ENCODE measurements at places on chromosomes 6 and 20.

DNA sequence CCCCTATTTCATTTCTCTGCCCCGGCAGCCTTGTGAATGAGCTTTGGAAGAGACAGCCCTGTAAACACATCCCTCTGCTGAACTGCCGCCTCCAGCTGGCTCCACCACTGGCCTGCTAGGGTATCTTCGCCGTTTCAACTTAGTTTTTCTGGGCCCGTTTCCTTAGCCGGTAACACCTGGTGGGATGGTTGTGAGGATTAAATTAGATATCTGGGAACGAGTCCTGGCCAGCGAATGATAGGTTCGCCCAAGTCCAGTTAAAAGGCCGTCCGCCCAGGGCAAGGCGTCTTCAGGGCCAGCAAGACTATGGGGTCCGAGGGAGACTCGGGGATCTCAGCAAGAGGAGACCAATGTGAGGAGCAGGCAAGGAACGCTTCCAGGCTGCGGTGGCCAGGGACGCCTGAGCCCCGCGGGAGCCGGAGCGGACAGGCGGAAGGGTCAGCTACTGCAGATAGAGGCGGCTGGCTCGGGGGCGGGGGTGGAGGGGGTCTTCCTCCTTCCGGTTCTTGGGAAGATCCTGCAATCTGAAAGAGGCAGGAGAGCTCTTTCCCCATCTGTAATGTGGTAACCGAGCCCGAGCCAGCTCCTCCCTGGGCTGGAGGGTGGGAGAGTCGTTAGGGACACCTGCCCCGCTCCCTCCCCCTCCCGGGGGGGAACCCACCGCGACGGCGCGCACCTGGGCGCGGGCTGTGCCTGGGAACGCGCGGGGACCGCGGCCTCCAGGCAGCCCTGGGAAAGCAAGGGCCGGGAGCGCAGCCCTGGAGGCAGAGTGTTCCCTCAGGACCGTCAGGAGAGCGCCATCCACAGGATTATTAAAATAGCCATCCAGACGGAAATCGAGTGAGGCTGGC is 4.5 kb upstream of the PTCRA start:
- no peaks in the 10 kb centered on the region for H3K27me3 ChIP-seq
- peak; percentile 64 for DNase-seq

- H3K27me3 ChIP-seq: no peaks in the 10 kb centered on the region
- H3K4me3 ChIP-seq: no peak overlapping the region
- peaks cover 18% of the 10 kb centered on the region for H3K4me1 ChIP-seq
- no peaks in the 10 kb centered on the region for H3K36me3 ChIP-seq
- peak overlapping the region; percentile 4 for H3K27ac ChIP-seq
These were observed 294.4 kb upstream of the PRDM1 start for GRCh38 chr6:105791583-105792318.

GRCh38 chr6:42963855-42964605 is 3.5 kb downstream of the GNMT start:
- H3K27ac ChIP-seq: no peak overlapping the region
- H3K27me3 ChIP-seq: no peaks in the 10 kb centered on the region
- H3K4me1 ChIP-seq: peaks cover 14% of the 10 kb centered on the region
- H3K36me3 ChIP-seq: no peaks in the 10 kb centered on the region
- H3K4me3 ChIP-seq: no peak overlapping the region

DNA sequence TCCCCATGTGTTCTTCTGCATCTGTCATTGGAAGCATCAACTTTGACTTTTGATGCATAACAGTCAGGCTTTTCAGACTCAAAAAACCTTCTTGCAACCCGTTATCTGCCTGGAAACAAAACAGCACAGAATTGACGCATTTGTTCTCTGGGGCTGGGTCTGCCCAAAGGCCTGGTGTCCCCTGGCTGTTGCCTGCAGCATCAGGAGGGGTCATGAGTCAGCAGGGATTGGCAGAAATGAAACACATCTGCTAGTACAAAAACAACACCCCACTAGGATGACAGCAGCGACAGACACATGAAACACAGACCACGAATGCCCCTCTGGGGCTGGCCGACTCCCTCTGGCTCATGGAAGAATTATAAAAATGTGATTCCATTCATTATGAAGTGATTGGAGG is 157.6 kb upstream of the INSM1 start:
- H3K27ac ChIP-seq: no peak overlapping the region
- H3K36me3 ChIP-seq: no peaks in the 10 kb centered on the region
- no peak overlapping the region for H3K4me3 ChIP-seq
- H3K4me1 ChIP-seq: peaks cover 4% of the 10 kb centered on the region
- H3K27me3 ChIP-seq: no peaks in the 10 kb centered on the region
- DNase-seq: no peak

DNA sequence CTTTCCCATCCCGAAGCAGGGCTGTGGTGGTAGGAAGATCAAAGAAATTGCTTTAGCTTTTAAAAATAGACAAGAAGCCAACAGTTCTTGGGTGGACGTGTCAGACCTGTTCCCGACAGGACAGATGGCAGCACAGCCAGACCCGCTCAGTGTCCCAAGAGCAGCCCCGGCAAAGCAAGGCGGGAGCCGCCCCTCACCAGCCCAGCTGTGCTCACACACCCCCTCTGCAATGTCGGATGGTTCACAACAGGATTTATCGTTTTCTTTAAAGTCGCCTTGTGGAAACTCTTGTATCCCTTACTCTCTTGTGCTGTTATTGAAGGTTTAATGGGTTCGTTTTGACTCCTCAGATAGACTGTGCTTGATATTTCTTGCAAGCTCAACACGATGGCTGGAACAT is 302.4 kb downstream of the THBS2 start:
- H3K27ac ChIP-seq: no peak overlapping the region
- DNase-seq: no peak
- H3K27me3 ChIP-seq: no peaks in the 10 kb centered on the region
- no peaks in the 10 kb centered on the region for H3K36me3 ChIP-seq

GRCh38 chr6:169292338-169293124 is 38.9 kb upstream of the THBS2 start:
- H3K27me3 ChIP-seq: no peaks in the 10 kb centered on the region
- peak; percentile 81 for DNase-seq

DNA sequence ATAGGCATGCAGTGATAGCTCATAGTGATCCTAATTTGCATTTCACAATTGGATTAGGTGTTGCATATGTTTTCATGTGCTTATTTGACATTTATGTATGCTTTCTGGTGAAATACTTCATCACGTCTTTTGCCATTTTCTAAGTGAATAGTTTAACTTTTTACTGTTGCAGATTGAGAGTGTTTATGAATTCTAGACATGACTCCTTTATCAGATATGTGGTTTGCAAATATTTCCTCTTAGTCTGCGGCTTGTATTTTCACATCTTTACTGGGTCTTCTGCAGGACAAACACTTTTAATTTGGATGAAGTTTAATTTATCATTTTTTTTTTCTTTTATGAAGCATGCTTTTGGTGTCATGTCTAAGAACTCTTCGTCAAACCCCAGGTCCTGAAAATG is 39.2 kb downstream of the CCN2 start:
- no peak for DNase-seq
- no peak overlapping the region for H3K27ac ChIP-seq
- no peaks in the 10 kb centered on the region for H3K27me3 ChIP-seq
- no peak overlapping the region for H3K4me3 ChIP-seq
- no peaks in the 10 kb centered on the region for H3K36me3 ChIP-seq

DNA sequence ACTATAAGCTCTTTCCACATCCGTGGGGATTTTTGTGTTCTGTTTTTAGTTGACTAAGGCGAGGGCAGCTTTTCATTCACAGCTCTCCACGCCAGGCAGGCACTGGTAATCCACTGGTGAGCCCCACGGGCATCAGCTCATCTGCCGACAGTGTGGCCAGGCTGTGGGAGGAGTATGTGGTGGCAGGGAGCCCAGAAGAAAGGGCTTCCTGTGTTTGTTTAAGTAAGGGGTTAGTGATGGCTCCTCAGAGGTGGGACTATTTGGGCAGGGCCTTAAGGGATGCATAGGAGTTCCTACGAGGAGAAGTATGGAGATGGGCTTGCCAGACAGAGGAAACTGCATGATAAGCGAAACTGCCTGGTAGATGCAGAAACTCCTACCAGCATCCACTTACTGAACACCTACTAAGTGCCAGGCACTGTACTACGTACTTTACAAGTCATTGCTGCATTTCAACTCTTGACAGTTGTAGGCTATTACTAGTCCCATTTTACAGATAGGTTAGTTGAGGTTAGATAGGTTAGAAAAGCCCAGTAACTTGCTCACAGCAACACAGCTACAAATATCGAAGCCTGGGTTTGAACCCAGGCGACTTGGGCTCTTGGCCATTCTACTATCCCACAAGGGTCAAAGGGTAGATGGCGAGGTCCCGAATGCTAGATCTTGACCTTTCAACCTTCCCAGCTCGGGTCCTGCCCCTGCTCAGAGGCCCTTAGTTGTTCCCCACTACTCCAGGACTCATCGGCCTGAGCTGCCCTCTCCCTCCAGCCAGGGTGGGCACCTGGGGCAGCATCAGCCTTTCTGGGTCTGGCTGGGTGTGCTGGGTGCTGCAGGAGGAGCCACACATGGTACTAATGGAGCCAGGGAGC is 55.1 kb downstream of the CEBPB start:
- H3K27me3 ChIP-seq: no peaks in the 10 kb centered on the region
- H3K4me3 ChIP-seq: no peak overlapping the region
- H3K27ac ChIP-seq: peak overlapping the region; percentile 26
- peaks cover 17% of the 10 kb centered on the region for H3K4me1 ChIP-seq

- H3K36me3 ChIP-seq: no peaks in the 10 kb centered on the region
- H3K27ac ChIP-seq: no peak overlapping the region
- H3K27me3 ChIP-seq: no peaks in the 10 kb centered on the region
- DNase-seq: no peak
These were observed 3.5 kb upstream of the SLC44A4 start for GRCh38 chr6:31882344-31882743.

DNA sequence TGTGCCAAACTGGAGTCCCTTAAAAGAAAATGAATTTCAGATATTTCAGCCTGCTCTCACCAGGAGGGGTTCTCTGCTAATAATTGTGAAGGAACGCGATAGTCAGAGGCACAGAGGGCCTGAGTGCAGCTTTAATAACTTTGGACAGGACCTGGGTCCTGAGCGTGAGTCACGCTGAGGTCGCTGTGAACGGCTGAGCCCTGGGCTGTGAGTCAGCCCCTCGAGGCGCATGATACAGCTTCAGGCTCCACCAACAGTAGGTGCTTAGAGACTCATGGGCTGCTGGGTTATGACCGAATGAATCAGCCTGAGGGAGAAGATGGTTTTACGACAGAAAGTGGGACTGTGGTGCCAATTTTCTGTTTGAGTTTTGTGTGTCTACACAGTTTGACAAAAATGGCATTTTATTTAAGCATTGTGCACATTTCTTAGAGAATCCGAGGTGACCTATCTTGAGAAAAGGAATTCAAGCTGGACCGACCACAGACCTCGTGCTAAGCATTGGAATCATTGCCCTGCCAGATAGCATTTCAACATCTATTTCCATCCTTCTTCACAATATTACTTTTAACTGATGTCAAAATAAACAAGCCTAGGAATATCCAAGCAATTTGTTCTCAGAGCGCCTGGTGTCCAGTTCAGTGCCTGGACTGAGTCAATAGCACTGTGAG is 183.0 kb downstream of the THBS2 start:
- H3K27ac ChIP-seq: peak overlapping the region; percentile 32
- no peak overlapping the region for H3K4me3 ChIP-seq
- H3K27me3 ChIP-seq: no peaks in the 10 kb centered on the region
- peak; percentile 80 for DNase-seq

DNA sequence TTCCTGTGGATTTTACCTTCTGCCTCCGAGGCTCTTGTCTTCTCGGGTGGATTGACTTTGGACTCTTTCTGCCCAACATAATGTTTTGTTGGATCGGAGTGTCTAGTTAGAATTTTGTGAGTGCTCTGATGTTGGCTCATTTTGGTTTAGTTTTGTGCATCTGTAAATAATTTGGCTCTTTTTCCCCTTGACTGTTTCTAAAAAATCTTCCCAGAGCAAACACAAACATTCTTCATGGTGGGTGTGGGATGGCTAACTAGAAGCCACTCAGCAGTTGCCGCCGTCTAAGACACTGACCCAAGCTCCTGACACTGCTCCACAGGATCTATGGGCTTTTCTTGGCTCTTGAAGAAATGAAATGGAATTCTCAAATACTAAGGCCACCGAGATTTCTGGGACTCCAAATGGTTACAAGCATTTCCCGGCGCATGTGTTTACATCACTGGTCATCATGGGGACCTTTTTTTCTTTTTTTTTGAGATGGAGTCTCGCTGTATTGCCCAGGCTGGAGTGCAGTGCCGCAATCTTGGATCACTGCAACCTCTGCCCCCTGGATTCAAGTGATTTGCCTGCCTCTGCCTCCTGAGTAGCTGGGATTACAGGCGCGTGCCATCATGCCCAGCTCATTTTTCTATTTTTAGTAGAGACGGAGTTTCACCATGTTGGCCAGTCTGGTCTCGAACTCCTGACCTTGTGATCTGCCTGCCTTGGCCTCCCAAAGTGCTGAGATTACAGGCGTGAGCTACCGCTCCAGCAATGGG is 92.0 kb upstream of the FRMD1 start:
- DNase-seq: no peak
- H3K4me3 ChIP-seq: no peak overlapping the region
- peaks cover 5% of the 10 kb centered on the region for H3K4me1 ChIP-seq
- no peak overlapping the region for H3K27ac ChIP-seq
- H3K36me3 ChIP-seq: no peaks in the 10 kb centered on the region

GRCh38 chr6:158972241-158973233 is 27.5 kb downstream of the RSPH3 start:
- peak; percentile 74 for DNase-seq
- H3K27me3 ChIP-seq: no peaks in the 10 kb centered on the region
- no peaks in the 10 kb centered on the region for H3K36me3 ChIP-seq
- no peaks in the 10 kb centered on the region for H3K4me1 ChIP-seq
- H3K4me3 ChIP-seq: no peak overlapping the region

DNA sequence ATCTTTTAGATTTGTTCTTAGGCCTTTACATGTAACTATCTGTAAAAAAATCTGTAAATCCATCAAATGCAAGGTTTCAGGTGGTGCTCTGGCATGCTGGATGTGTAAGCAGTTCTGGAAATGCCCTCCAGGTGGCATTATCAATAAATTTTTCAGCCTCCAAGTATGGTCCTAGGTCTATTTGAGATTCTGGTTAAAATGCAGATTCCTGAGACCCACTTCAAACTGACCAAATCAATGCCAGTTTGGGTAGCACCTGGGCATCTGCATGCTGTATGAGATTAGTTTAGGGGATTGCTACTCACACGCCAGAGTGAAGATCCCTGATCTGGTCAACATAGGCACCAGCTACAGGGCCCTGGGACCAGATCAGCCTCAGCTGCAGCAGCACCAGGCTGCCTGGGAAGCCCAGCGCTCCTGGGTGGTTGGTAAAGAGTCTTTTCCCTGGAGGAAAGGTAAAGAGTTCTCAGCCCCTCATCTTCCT is 507.3 kb upstream of the CITED2 start:
- H3K36me3 ChIP-seq: no peaks in the 10 kb centered on the region
- H3K4me3 ChIP-seq: no peak overlapping the region
- DNase-seq: peak; percentile 21
- no peaks in the 10 kb centered on the region for H3K27me3 ChIP-seq
